ENCODE measurements at places on chromosomes 2 and 18. TPM values are rescaled to one million over a fixed set of nuclear protein-coding genes. Genes with fewer than 3 reads are reported as not detected.

Gene LOXHD1
- 0.62 TPM for polyA plus RNA-seq

GRCh38 chr2:146135245-146135644 is 1615.3 kb upstream of the ZEB2 start:
- DNase-seq: no peak

GRCh38 chr2:198411936-198412335 is 607.5 kb downstream of the PLCL1 start:
- no peak for DNase-seq

- DNase-seq: no peak
Measured at GRCh38 chr2:144074450-144074849, 445.5 kb downstream of the ZEB2 start.

All from renal cortex interstitium (tissue), 15 donors.